Activated gamma-delta T cell treated with anti-CD3 and anti-CD28 coated beads, Interleukin-2, amount 50 U/mL, for 16 hours (primary cell): ENCODE measurements at places on chromosomes 5 and 9.

- no peak for DNase-seq
Observed at GRCh38 chr9:126287166-126287866, 39.3 kb upstream of the MVB12B start.

GRCh38 chr9:97985058-97985861 lies 2.1 kb downstream of the ANP32B start:
- DNase-seq: peak; percentile 31

DNA sequence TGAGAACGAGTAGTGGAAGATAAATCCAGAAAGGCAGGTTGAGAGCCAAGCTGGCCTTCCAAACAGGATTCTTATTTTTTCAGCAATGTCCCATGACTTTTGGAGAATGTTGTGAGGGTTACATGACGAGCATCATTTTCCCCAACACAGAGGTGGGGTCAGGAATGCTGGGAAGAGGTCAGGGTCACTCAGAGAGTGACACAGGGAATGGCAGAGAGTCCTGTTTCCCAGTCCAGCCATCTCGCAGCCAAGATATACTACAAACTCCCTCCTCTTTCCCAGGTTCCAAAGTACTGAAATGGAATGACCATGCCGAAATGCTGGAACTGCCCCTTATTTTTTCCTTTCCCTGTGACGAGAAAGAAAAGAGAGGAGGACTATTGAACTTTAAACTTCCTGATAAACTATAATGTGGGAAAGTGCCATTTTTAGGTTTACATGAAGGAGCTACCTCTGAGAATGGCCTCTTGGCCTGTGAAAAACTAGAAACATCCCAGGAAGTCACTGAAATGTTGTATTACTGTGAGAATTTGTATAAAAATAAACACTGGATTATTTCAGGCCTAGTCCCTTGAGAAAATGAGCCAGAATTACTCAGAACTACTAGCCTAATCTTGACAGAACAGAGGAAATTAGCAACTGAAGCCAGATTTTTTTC lies 420.4 kb downstream of the CETN3 start:
- DNase-seq: no peak

DNA sequence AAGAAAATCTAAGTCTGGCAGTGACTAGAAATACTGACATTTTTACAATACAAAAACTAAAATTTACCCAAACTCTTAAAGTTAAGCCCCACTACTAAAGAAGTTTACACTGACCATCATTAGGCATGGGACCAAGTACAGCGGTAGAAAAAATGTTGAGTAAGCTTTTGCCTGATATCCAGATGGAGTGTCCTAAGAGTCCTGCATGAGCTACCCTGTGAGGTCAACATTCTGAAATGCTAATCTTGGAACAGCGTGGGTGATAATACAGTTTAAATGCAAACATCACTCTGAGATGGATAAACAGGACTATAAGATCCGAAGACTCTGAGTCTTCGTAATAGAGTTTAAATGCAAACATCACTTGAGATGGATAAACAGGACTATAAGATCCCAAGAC lies 189.7 kb downstream of the DCP2 start:
- no peak for DNase-seq

GRCh38 chr9:108093773-108094675 lies 604.5 kb upstream of the KLF4 start:
- no peak for DNase-seq

DNA sequence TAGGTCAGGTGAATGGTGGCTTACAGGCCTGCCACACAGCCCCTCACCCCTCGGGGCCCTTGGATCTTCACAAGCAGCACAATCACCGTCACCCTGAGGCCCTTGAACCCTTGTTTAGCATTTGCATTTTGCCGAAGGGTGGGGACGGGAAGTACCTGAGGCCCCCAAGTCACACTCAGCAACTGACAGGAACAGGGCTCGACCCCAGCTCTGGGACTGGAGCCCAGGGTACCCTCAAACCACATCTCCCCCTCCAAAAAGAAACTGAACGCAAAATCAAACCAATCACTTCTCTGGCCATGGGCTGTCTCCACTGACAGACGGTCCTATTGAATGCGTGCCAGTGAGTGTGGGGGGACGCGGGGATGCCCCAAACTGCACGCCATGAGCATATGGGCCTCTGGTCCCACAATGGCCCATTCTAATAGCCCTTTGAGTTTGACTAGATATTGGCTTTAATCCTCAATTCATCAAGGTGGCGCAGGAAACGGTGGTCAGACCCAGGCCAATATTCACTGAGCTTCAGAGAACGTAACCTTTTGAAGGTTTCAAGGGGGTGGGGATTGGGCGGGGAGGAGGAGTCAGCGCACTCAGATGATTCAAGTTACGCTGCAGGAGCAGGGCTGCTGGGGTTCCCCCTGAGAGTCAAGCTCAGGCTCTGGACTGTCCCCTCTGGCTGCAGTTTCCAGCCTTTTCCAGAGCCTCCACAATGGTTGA lies 176.0 kb downstream of the DAB2IP start:
- no peak for DNase-seq

- DNase-seq: no peak
Observed at GRCh38 chr9:95406121-95406520, 88.6 kb upstream of the FANCC start.

DNA sequence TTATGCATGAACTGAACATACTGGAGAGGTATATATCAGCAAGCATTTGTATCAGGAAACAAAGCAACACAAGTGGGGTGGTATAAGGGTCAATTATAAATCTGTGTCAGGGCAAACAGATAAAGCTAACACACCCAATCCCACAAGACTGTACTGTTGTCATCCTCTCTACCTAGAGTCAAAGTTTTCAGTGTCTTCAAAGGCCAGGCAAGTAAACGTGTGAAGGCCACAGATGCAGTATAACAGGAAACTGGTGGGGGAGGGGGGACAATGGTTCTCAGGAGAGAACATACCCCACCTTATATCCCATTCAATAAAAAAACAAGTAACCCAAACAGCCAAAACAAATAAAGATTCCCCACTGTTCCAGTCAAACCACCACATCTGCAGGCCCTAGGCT lies 22.1 kb downstream of the ELP1 start:
- no peak for DNase-seq

DNA sequence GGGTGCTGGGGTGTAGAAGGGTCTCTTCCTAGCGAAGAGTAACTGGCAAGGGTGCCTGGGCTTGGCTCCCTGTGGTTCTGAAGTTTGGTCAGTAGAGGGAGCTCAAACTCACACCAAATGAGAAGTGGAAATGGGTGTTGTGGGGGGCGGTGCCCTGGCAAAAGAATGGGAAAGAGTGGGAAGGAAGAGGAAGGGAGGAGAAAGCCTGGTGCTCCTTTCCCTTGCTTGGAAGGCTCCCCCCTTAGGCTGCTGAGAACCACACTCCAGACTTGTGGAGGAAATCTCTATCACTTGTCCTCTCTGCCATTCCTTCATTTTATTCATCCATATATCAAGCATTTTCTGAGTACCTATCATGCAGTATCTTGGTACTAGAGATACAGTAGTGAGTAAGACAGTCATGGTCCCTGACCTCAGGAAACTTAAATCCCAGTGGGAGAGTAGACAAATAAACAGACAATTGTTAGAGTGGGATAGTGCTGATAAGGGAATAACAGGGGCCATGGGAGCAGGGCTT lies 13.0 kb downstream of the SLC4A9 start:
- no peak for DNase-seq

- no peak for DNase-seq
Observed at GRCh38 chr5:157956271-157956885, 97.4 kb upstream of the CLINT1 start.

- DNase-seq: no peak
Observed at GRCh38 chr9:4366591-4367330, 66.9 kb upstream of the GLIS3 start.

- no peak for DNase-seq
Observed at GRCh38 chr5:60687927-60688720, 11.8 kb downstream of the DEPDC1B start.
